ENCODE measurements at places on chromosomes 6 and 20.

DNA sequence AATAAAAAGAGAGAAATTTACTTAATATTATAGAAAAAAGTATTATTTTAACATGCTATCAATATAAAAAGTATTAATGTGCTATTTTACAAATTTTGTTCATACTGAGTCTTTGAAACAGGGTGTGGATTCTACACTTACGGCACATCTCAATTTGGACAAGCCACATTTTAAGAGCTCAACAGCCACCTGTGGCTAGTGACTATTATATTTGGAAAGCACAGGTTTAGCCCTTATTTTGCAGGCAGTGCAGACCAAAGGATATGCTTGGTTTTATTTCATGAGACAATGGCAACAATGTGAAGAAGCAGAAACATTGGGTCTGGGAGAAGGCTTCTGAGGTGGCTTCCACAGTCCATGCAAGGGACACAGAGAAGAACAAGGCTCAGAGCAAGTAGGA, 74.6 kb downstream of the BACH2 start:
- DNase-seq: no peak

DNA sequence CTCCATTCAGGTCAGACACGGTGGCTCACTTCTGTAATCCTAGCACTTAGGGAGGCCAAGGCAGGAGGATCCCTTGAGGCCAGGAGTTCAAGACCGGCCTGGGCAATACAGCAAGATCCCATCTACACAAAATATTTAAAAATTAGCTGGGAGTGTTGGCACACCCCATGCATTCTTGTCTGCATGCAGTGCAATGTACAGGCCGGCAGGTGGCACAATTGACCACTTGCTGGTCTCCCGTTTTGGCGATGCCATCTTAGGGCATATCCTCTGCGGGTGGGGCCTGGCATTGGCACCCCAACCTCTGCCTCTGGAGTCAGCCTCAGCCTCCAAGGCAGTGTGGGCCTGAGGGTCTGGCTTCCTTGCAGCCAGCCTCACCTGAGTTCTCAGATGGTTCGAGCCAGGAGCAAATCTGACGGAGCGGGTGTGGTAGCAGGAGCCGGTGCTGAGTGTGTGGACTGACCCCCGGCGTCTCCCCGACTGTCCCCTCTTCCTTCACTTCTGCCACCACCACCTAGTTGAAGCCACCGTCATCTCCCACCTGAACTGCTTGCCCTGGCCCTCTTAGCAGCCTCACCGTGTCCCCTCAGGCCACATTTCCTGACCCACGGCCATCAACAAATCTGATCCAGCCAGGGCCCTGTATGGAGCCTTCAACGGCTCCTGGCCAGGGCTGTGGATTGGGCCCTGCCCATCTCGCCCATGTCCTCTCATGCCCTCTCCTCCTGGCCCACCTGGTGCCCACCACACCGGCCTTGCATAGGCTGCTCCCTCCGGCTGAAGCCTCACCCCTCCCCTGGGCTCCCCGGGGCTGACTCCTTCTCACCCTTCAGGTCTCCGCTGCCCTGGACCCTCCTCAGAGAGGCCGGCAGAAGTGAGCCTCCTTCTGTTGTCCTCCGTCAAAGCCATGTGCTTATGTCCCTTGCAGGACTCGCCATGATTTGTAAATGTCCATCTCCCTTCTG, 44.0 kb downstream of the EFCAB8 start:
- DNase-seq: peak; percentile 66

- DNase-seq: no peak
Observed at GRCh38 chr20:39893003-39893685, 795.9 kb downstream of the MAFB start.

DNA sequence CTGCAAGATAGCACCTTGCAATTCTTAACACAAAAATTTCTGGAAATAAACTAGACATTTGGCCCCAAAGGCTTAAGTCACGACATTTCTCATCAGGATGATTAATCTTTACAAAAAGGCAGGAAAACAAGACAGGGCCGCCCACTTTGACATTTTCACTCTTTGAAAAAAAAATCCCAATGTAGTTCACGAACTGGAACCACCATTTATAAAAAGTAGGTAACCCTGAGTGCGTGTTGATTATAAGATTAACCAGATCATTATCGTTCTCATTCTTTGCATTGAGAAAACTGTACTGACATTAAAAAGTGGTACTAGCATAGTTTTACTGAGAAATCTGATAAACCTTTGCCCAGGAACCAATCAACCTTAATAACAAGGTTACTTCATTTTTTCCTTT, 108.8 kb downstream of the HUS1B start:
- DNase-seq: no peak

GRCh38 chr6:56909115-56909907, 45.6 kb upstream of the BEND6 start:
- no peak for DNase-seq

GRCh38 chr20:19544684-19545083, 213.4 kb upstream of the RIN2 start:
- no peak for DNase-seq

GRCh38 chr20:62425281-62426058, 1.9 kb downstream of the RBBP8NL start:
- DNase-seq: no peak

DNA sequence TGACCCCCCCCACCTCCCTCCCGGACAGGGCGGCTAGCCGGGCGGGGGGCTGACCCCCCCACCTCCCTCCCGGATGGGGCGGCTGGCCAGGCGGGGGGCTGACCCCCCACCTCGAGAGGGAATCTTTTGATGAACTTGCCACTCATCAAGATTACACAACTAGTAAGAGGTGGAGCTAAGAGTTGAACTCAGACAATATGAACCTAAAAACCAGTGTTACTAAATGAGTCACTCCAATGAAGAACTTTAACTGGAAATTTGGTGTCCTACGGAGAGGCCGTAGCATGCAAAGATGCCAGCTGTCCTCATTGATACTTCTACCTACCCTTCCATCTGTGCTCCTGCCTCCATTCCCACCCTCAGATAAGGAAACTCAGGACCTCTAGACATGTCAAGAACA, 42.8 kb downstream of the PFDN4 start:
- DNase-seq: no peak

DNA sequence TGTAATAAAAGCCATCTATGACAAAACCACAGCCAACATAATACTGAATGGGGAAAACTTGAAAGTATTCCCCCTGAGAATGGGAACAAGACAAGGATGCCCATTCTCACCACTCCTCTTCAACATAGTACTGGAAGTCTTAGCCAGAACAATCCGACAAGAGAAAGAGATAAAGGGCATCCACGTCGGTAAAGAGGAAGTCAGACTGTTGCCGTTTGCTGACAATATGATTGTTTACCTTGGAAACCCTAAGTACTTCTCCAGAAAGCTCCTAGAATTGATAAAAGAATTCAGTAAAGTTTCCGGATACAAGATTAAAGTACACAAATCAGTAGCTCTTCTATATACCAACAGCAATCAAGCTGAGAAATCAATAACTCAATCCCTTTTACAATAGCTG, 14.0 kb upstream of the RUNX2 start:
- no peak for DNase-seq

DNA sequence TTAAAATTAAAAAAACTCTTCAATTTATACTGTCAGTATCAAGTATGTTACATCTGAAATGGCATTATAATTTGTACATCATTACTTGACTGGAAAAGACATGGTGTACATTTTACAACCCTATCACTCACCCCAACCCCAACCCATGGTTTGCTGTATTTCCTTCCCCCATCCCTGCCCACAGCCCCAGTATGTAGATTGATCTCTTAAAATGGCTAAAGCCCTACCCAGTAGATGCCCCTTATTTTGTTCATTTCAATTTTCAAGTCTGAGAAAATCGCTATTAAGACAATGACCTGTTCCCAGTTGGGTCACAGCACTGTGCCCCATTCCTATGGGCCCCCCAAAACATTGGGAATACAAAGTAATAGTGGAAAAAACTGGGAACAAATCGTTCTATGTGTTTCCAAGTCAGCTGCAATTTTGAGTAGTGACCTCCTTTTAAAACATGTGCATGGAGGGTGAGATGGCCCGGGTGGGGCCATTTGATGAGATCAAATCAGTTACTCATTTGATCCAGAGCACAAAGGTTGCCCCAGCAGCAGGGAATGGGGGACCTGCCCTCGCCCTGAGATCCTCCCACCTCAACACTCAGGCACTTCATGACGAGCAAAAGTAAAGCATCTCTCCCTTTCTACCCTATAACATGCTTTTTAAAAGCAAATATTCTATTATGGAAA, 13.3 kb downstream of the EZR start:
- no peak for DNase-seq

DNA sequence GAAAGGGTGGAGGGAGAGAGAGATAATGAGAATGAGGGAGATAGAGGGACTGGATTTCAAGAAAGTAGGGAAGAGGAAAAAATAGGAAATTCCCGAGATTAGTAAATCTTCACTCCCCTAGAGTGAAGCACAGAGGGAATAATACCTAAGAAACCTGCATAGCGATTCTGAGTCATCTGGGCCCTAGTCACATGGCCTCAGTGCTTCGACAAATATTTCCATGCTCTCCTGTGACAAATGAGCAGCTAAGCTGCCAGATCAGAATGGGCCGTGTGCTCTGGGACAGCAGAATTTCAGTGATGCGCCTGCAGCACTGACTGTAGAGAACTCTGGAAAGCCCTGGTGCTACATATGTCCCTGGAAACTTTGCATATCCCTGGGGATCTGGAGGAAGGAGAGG, 48.6 kb upstream of the GRIK2 start:
- no peak for DNase-seq

GRCh38 chr20:50285376-50286173, 94.9 kb downstream of the CEBPB start:
- peak; percentile 69 for DNase-seq

GRCh38 chr6:33745548-33745947, 1.2 kb downstream of the IP6K3 start:
- no peak for DNase-seq

DNA sequence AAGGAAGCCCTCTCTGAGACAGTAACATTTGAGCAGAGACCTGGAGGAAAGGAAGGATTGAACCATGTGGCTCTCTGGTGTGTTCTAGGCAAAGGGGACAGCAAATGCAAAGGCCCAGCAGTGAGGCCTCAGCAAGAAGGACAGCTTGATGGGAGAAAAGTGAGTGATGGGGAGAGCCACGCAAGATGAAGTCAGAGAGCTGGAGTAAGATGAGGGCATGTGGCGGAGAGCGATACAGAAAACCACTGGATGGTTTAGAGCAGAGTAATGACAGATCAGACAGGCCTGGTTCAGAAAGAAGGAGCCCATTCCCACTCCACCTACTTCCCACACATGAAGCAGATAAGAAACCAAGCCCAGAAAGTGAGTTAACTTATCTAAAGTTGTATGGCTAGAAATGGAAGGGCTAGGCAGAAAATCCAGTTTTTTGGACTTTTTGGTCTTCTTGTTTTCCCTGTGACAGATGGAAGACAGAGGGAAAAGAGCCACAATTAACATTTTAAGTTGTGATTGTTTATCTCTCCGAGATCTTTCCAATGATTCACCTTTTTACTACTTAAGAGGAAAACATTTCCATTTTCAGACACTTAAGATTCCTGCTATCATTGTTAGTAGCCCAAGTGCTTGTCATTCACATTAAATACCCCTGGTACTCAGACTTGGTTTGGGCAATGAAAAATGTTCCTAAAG, 723 bp upstream of the SNPH start:
- no peak for DNase-seq

- DNase-seq: no peak
Observed at GRCh38 chr6:51415501-51415900, 596.8 kb downstream of the TFAP2B start.
